ENCODE measurements at places on chromosomes 16 and 17. TPM values are rescaled to one million over a fixed set of nuclear protein-coding genes. Genes with fewer than 3 reads are reported as not detected.
A peak's percentile ranks its signal among the peaks of the same experiment; 100 is the strongest.

DNA sequence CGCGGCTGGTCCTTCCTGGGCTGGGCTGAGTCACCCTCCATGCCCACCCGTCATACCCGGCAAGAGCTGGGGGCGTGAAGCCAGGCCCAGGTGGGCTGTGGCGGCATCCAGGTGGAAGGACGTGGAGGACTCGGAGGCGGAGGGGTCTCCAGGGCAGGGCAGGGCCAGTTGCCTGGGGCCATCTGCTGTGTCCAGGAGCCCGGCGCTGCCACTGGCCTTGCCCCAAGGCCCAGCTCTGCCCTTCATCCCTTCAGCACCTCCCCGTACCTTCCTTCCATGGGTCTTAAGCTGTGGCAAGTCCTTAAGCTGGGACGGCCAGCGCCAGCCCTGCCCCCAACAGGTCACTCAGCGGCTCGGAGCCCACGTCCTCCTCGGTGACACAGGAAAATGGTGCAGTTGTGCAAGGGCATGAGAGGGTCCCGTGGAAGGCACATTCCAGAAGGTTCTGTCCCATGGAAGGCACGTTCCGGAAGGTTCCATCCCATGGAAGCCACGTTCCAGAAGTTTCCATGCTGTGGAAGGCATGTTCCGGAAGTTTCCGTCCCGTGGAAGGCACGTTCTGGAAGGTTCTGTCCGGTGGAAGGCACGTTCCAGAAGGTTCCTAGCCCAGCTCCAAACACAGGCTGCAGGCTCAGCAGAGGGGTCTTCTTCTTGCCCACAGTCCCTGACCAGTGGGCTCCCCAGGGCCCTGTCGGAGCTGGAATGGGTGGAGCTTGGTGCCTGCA, 10.4 kb upstream of the CDH15 start:
- no peak overlapping the region for H3K27ac ChIP-seq
- H3K27me3 ChIP-seq: peaks cover 5% of the 10 kb centered on the region
- H3K4me3 ChIP-seq: no peak overlapping the region
- H3K36me3 ChIP-seq: no peaks in the 10 kb centered on the region

- H3K36me3 ChIP-seq: no peaks in the 10 kb centered on the region
- DNase-seq: no peak
- no peak overlapping the region for H3K27ac ChIP-seq
- H3K27me3 ChIP-seq: no peaks in the 10 kb centered on the region
- peaks cover 5% of the 10 kb centered on the region for H3K4me1 ChIP-seq
Observed at GRCh38 chr17:50522766-50523165, 9.8 kb upstream of the EPN3 start.

DNA sequence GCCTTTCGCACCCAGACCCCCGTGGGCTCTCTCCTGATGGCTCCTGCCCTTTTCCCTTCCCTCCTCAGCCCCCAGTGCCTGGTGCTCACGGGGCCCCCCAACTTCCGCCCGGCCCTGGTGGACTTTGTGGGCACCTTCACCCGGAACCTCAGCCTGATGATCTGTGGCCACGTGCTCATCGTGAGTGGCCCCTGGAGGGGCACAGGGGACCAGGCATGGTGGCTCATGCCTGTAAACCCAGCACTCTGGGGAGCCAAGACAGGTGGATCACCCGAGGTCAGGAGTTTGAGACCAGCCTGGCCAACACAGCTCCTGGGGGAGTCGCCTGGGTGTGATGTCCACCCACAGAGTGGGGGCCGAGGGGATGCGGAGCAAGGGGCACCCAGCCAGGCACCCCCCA, 21.3 kb downstream of the SLC12A3 start:
- no peaks in the 10 kb centered on the region for H3K36me3 ChIP-seq
- H3K27me3 ChIP-seq: no peaks in the 10 kb centered on the region
- no peaks in the 10 kb centered on the region for H3K4me1 ChIP-seq
- no peak overlapping the region for H3K4me3 ChIP-seq

DNA sequence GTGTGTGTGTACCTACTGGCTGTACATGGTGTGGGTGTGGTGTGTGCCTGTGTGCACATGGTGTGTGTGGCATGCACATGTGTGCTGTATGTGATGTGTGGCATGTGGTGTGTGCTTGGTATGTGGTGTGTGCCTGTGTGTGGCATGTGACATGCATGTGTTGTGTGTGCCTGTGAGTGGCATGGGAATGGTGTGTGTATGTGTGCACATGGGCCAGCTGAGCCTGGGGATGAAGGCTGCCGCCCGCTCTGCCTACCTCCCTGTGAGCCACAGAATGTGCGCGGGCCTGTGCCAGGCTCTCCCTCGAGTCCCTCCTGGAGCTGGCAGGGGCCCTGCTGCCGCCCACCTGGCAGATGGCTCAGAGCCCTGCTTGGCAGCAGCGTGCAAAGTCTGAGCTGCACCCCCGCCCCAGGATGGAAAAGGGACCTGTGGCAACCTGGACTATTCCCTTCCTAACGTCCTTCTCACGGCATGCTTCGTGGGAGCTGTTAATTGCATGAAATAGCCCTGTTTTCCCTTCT, 9.3 kb downstream of the PRSS27 start:
- no peaks in the 10 kb centered on the region for H3K4me1 ChIP-seq
- no peaks in the 10 kb centered on the region for H3K36me3 ChIP-seq
- no peak for DNase-seq

Gene SLC39A11
- 20.5 TPM for total RNA-seq

DNA sequence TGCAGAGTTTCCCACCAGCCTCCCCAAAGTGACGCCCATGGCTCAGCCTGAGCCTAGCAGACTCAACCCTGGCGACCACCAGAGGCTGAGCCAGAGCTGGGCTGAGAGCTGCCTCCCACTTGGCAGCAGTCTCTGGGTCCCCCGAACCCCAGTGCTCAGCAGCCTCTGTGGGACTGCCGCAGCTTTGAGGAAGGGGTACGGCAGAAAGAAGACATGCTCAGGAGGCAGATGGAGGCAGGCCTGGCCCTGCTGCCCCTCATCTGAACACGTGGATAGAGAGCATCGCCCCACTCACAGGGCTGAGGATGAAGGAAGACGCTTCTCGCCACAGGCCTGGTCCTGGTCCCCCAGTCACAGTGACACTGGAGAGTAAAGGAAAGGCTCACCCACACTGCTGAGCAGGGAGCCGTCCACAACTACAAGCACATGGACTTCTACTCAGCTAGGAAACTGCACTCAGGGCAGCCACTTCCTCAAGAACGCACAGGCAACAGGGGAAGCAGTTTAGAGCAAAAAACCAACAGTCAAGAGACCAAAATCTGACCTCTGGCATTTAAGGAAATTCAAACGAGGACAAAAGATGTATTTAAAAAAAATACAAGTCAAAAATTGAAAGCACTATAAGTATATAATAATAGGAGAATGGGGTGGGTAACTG, 45.2 kb upstream of the GSG1L start:
- no peak for DNase-seq
- no peak overlapping the region for H3K4me3 ChIP-seq
- H3K27me3 ChIP-seq: no peaks in the 10 kb centered on the region
- peaks cover 12% of the 10 kb centered on the region for H3K36me3 ChIP-seq

Gene IL32
- 2.9 TPM for total RNA-seq

GRCh38 chr17:55366020-55366481, 55.6 kb downstream of the MMD start:
- H3K4me3 ChIP-seq: no peak overlapping the region
- no peaks in the 10 kb centered on the region for H3K27me3 ChIP-seq
- H3K4me1 ChIP-seq: no peaks in the 10 kb centered on the region
- H3K36me3 ChIP-seq: peaks cover 2% of the 10 kb centered on the region
- no peak overlapping the region for H3K27ac ChIP-seq

Gene DNAH9
- 1.5 TPM for total RNA-seq

Gene ADCY7
- 17.0 TPM for total RNA-seq

Gene FAM20A
- 13.7 TPM for total RNA-seq

- no peak overlapping the region for H3K4me3 ChIP-seq
- H3K36me3 ChIP-seq: peaks cover 10% of the 10 kb centered on the region
- no peak for DNase-seq
- H3K27me3 ChIP-seq: no peaks in the 10 kb centered on the region
- peaks cover 7% of the 10 kb centered on the region for H3K4me1 ChIP-seq
Observed at GRCh38 chr16:67040906-67041305, 12.0 kb downstream of the CBFB start.

Gene EFNB3
- 32.3 TPM for total RNA-seq

GRCh38 chr17:4420692-4421131, 13.0 kb upstream of the SPNS3 start:
- H3K36me3 ChIP-seq: no peaks in the 10 kb centered on the region
- H3K27me3 ChIP-seq: peaks cover 3% of the 10 kb centered on the region
- DNase-seq: peak; percentile 24
- no peak overlapping the region for H3K27ac ChIP-seq
- H3K4me1 ChIP-seq: no peaks in the 10 kb centered on the region
- no peak overlapping the region for H3K4me3 ChIP-seq

- no peaks in the 10 kb centered on the region for H3K4me1 ChIP-seq
- peaks cover 20% of the 10 kb centered on the region for H3K27me3 ChIP-seq
- no peak overlapping the region for H3K27ac ChIP-seq
- H3K36me3 ChIP-seq: no peaks in the 10 kb centered on the region
Observed at GRCh38 chr17:10332515-10332914, 40.3 kb downstream of the MYH13 start.

Gene RNF43
- total RNA-seq: 19.2 TPM

DNA sequence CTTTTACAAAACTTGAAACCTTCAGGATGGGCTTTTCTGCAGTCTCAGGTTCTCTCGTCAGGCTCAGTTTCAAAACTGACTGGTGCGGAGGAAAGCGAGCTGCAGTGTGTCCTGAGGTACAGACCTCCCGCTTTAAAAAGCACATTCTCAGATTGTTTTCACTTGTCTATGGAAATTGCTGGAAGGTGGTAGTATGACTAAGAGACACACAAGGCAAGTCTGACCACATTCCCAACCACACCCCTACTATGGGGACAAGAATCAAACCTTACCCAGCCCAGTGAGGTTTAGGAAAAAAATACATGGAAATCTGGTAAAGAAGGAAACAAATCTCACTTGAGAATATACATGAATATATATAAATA, 18.2 kb downstream of the SRP68 start:
- H3K27ac ChIP-seq: peak overlapping the region; percentile 63
- no peak overlapping the region for H3K4me3 ChIP-seq
- no peaks in the 10 kb centered on the region for H3K27me3 ChIP-seq
- peaks cover 34% of the 10 kb centered on the region for H3K36me3 ChIP-seq
- DNase-seq: no peak

DNA sequence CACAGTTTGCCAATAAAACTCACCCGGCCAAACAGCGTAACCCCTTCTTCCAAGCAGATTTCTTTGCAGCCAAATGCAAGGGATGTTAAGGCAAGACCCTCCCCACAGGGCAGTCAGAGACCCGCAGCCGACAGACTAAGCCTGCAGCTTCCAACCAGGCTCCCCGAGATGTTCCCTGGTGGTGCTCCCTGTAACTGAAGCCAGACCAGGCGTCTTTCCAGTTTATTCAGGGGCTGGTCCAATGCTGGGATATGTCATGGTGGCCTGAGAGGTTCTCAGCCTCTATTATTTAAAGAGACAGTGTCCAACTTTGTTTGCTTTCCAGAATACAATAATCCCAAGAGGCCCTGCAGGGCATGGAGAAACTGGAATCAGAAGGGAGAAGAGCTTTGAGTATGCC, at the start of gene PMP22:
Gene PMP22 (minus strand): TSS at position 196 of the 400 bp plus-strand sequence. CDS start 4,599 bp downstream, outside the sequence.
- peaks cover 94% of the 10 kb centered on the region for H3K27me3 ChIP-seq
- H3K27ac ChIP-seq: no peak within 1 kb of the TSS
- H3K36me3 ChIP-seq: no peaks in the 10 kb centered on the region
- no peak for DNase-seq
- H3K4me1 ChIP-seq: peaks cover 12% of the 10 kb centered on the region
- H3K4me3 ChIP-seq: no peak within 1 kb of the TSS

DNA sequence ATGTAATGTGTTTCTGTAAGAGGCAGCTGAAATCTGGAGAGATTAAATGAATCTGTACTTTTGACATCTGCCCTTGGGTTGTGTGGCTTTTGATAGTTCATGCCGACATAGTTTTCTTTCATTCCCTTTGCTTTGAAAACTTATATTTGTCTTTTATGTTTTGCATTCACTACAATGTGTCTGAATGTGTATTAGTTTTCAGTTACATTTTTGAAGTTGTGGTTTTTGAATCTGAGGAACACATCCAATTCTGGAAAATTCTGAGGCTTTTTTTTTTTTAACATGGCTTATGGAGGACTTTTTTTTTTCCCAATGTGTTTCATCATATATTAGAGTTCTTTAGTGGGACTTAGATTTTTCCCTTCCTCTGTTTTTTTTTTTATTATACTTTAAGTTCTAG, 683.7 kb upstream of the SOX9 start:
- H3K4me3 ChIP-seq: no peak overlapping the region
- no peaks in the 10 kb centered on the region for H3K4me1 ChIP-seq
- no peaks in the 10 kb centered on the region for H3K36me3 ChIP-seq
- no peak for DNase-seq

- H3K27ac ChIP-seq: no peak overlapping the region
- H3K27me3 ChIP-seq: peaks cover 11% of the 10 kb centered on the region
- no peaks in the 10 kb centered on the region for H3K4me1 ChIP-seq
- DNase-seq: no peak
- no peaks in the 10 kb centered on the region for H3K36me3 ChIP-seq
Observed at GRCh38 chr16:55933038-55933437, 57.9 kb upstream of the CES5A start.

- no peak for DNase-seq
- H3K4me1 ChIP-seq: peaks cover 2% of the 10 kb centered on the region
- H3K36me3 ChIP-seq: no peaks in the 10 kb centered on the region
Observed at GRCh38 chr17:80980397-80981061, 11.1 kb upstream of the CHMP6 start.

- H3K36me3 ChIP-seq: peaks cover 2% of the 10 kb centered on the region
- peaks cover 12% of the 10 kb centered on the region for H3K27me3 ChIP-seq
- H3K27ac ChIP-seq: no peak overlapping the region
- no peak for DNase-seq
- H3K4me1 ChIP-seq: no peaks in the 10 kb centered on the region
Observed at GRCh38 chr17:7072406-7072805, 7.6 kb downstream of the CLEC10A start.

GRCh38 chr17:7889166-7889955, 772 bp downstream of the CHD3 start:
- peaks cover 18% of the 10 kb centered on the region for H3K36me3 ChIP-seq
- no peak for DNase-seq
- no peak overlapping the region for H3K27ac ChIP-seq
- H3K27me3 ChIP-seq: no peaks in the 10 kb centered on the region
- no peak overlapping the region for H3K4me3 ChIP-seq

GRCh38 chr17:36133602-36134236, 30.1 kb downstream of the CCL4 start:
- peaks cover 6% of the 10 kb centered on the region for H3K27me3 ChIP-seq
- H3K4me3 ChIP-seq: no peak overlapping the region
- H3K36me3 ChIP-seq: no peaks in the 10 kb centered on the region
- peaks cover 12% of the 10 kb centered on the region for H3K4me1 ChIP-seq
- no peak for DNase-seq
- no peak overlapping the region for H3K27ac ChIP-seq

Measured in progenitor cell of endocrine pancreas (in vitro differentiated cells).